Iris pigment epithelial cell (primary cell): ENCODE measurements at places on chromosomes 2 and 18.

DNA sequence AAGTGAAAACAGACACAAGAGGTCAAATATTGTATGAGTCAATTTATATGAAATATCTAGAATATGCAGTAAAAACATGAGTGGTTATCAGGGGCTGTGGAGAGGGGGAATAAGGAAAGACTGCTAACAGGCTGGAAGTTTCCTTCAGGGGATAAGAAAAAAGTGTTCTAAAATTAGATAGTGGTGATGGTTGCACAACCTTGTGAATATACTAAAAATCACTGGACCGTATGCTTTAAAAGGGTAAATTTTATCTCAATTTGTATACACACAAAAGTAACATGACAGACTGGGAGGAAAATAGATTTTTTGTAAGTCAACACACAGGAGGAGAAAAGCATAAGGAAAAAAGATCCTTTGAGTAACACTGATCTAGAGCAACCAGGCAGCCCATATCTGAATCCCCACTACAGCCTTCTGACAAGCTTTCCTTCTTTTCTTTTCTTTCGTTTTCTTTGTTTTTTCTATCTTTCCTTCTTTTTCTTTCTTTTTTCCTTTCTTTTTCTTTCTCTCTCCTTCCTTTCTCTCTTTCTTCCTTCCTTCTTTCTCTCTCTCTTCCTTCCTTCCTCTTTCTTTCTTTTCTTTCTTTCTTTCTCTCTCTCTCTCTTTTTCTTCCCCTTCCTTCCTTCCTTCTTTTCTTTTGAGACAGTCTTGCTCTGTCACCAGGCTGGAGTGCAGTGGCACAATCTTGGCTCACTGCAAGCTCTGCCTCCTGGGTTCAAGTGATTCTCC is 95.4 kb downstream of the AAK1 start:
- peak; percentile 23 for DNase-seq

DNA sequence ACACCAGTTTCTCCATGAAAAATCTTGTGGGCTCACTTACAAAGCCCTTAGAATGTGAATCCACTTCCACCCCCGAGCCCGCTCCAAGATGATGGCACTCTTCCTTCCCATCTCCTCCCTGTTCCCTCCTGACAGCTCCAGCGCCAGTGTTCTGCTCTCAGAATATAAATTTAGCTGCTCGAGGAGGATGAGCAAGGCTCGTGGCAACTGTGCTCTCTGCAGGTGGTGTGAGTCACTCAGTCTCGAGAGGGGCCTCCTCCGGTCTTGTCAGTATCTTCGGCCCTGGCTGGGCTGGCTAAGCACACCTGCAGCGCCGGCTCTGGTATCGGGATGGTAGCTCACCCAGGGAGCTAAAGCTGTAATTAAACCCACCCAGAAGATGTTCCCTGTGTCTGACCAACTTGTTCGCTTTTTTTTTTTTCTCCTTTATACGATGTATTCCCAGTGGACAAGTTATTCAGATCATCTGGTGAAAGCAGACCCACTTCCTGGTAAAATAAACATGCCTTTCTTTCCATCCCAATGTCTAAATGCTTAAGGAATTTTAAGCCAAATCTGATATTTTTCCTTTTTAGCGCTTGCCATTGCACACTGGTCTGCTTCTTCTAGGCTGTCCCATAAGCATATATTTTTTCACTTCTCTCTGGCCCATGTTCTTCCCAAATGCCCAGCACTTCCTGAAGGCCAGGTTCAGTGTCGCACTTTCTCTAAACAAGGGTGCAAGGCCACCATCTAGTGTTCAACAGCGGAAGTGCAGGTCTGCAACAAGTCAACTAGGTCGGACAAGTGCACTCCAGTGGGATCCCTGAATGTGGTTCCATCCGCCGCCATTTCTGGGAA is 31.4 kb upstream of the YPEL5 start:
- peak; percentile 76 for DNase-seq

DNA sequence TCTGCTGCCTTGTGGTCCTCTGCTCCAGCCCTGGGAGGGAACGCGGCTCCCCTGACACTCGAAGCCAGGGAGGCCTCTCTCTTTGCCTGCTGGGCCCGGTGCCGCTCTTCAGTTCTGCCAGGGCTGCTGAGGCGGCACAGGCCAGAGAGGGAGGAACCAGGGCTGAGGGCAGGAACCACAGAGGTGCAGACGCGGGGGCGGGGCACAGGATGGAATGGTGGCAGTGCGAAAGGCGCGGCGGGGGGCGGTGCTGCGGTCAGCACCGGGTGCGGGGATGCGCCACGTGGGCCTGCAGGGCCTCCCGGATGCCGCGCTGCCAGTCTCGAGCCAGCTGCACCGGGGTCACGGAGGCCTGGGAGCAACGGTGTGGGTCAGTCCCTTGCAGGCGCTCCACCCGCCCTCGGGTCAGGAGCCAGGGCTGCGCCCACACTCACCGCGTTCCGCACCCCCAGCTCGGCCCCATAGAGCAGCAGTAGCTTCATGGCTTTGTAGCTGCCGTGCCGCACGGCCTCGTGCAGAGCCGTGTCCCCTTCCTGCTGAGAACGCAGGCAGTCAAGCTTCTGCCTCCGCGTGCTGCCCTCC is 4.4 kb downstream of the ANKRD23 start:
- no peak for DNase-seq

- DNase-seq: no peak
These were observed 32.7 kb upstream of the CCDC68 start for GRCh38 chr18:54991981-54992380.

GRCh38 chr2:216689397-216689796 is 6.0 kb downstream of the IGFBP5 start:
- DNase-seq: no peak
